ENCODE measurements at places on chromosomes 5 and 9.

- no peak for DNase-seq
Observed at GRCh38 chr9:121489344-121489743, 10.3 kb downstream of the GGTA1 start.

DNA sequence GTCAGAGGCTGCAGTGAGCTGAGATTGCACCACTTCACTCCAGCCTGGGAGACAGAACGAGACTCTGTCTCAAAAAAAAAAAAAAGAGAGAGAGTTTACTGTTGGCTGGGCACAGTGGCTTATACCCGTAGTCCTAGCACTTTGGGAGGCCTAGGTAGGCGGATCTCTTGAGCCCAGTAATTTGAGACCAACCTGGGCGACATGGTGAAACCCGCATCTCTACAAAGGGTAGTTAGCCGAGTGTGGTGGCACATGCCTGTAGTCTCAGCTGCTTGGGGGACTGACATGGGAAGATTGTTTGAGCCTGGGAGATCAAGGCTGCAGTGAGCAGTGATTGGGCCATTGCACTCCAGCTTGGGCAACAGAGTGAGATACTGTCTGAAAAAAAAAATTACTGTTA lies 12.6 kb downstream of the HABP4 start:
- DNase-seq = no peak

GRCh38 chr5:131548176-131548575 lies 86.9 kb downstream of the RAPGEF6 start:
- peak; percentile 83 for DNase-seq

DNA sequence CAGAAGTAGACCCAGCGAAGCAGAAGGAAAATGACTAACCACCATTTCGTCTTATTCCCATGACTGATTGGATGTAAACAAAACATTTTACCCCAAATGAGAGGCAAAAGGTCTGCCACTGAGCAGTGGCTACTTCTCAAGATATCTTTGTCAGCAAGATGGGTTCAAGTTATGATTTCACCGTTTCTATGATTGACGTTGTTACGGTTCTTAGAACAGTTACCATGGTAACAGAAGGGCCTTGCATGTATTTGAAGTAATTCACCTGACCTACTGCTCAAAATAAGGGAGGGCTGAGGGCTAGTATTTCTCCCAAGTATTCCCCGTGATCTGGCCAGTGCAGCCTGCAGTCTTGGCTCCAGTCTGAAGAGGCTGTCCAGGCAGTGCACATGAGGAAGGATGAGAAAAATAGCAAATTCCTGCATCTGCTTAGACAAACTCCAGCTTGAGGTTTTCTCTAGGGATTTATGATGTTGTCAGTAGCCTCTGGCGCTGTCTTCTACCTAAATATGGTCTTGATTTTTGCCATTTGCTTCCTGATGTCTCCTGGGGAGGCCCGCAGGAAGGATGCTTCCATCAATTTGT lies 372.7 kb downstream of the TMEM38B start:
- no peak for DNase-seq

GRCh38 chr5:72171667-72172066 lies 64.4 kb downstream of the MAP1B start:
- DNase-seq = no peak

DNA sequence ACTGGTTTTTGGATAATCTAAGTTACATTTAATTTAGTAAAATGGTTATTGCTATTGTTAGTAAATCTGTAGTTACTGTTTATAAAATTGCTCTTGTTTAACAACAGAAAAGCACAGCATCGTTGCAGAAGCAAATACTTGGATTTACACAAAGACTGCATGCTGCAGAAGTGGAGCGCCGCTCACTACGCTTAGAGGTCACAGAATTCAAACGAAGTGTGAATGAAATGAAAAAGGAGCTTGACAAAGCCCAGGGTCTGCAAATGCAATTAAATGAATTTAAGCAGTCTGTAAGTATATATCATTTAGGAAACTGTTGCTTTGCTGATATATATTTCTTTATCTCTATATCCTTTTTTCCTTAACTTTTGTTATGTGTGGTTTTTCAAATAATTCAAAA lies 226.0 kb downstream of the CCDC171 start:
- DNase-seq = no peak

- no peak for DNase-seq
Observed at GRCh38 chr5:152551061-152551460, 146.0 kb upstream of the NMUR2 start.

DNA sequence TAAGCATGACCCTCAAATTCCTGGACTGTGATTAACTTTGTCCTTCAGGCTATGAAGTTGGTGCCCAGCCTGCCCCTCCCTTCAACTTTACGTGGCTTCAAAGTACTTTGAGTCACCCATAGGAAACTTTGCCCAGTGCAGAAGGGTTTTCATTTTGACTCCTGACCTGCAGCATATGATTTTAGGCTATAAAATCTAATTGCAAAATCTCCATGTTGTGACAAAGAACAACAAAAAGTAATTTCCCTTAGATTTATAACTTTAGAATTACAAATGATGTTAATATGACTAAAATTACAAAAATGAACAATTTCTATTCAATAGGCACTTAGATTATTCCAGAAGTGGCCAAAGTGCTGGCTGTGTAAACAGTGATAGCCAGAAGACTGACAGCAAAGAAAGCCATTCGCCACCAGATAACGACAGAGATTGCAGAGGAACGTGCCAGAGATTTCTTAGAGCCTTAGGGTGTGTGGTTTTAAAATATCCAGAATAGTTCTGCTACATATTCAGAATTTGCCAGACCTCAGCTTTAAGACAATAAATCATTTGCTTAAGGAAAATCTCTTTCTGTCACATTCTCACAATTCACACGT lies 197.4 kb downstream of the SEMA5A start:
- no peak for DNase-seq

DNA sequence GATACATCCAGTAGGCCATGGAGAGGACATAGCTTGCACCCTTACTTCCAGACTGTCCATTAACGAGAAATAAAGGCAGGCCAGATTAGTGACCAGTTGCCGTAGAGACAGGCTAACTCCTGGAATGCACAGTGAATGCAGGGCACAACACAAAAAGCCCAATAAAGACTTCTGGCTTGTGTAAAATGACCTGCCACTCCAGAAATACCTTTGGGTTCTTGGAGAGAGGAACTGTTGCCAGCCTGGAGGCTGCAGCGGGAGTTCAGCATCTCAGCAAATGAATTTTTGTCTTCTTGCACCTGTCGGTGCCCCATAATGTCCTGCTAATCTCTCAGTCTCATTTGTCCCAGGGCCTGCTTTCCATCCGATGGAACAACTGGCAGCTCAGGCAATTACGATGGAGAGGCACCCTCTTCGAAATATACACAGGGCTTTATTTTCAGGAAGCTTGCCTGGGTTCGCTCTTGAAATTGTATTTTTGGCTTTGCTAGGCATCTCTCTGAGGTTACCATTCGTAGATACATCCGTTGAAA lies 538.8 kb upstream of the ZNF462 start:
- DNase-seq = no peak

- DNase-seq = no peak
Observed at GRCh38 chr9:98539954-98540353, 168.8 kb downstream of the GABBR2 start.

GRCh38 chr9:70392189-70392588 lies 22.3 kb downstream of the KLF9 start:
- peak; percentile 44 for DNase-seq

- DNase-seq = no peak
Observed at GRCh38 chr9:136111910-136112309, 6.8 kb downstream of the TMEM250 start.

GRCh38 chr9:7811677-7812076 lies 12.1 kb upstream of the DMAC1 start:
- no peak for DNase-seq

DNA sequence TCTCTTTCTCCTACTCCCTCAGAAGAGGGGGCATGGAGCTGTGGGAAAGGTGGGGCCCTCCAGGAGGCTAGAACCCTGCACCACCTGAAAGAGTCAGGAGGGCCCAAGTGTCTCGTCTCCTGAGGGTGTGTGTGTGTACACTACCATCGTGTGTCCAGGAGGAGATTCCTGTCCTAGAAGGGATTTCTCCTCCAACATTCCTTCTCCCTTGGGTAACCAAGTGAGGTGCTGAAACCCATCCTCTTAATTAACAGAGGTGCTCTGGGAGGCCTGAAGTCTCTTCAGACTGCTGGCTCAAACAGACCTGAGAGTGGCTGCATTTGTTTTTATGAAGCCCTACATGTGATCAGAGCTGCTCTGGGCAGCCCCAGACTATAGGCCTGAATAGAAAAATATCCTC lies 61.1 kb upstream of the FAM169A start:
- no peak for DNase-seq

DNA sequence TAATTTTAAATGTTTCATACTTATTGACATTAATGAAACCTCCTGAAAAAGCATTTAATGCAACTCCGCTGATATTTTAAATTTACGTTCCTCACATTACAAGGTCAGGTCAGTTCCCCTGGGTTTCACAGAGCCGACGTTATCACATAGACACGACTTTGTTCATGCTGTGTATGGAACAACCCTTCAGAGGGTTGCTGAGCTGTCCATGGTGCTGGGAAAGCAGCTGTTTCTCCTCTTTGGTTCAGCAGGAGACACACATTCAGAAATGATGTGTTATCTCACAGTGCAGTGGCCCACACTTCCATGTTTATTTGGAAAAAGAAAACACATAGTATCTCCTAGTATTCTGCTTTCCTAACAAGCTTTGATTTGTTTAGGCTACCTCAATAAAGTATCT lies 53.5 kb downstream of the PPP2R2B start:
- peak; percentile 31 for DNase-seq

DNA sequence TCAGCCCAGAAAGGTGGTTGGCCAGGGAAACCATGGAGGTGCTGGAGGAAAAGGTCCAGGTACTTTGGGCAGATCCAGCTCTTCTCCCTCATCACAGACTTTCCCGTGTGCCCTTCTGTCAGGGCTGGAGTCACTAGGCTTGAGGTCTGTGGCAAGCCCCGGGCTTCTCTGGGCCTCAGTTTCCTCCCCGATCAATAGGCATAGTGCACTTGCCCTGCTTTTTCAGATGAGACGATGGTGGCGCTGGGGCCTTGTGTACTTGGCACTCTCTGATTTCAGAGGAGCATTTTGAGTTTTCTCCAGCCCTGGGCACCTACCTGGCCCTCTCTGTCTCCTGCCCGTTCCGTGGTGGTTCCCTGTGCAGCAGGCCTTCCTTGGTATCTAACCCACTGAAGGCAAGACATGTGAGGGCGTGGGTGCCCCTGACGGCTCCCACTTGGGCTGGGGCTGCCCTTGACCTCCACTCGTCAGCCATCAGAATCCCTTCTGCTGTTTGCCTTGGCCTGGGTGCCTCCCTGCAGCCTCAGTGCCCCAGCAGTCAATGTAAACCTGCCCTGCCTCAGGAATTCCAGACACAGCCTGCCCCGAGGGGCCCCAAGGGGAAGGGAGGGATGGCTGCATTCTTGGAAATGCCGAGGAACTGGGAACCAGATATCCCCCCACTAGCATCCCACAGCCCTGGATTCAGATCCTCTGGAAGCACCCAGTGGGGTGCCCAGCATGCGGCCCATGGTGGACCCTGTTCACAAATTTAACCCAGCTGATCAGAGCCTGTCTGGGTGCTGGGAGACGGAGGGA lies 66.3 kb upstream of the COL5A1 start:
- DNase-seq = no peak

- DNase-seq = no peak
Observed at GRCh38 chr9:134629586-134630392, 11.8 kb upstream of the COL5A1 start.

DNA sequence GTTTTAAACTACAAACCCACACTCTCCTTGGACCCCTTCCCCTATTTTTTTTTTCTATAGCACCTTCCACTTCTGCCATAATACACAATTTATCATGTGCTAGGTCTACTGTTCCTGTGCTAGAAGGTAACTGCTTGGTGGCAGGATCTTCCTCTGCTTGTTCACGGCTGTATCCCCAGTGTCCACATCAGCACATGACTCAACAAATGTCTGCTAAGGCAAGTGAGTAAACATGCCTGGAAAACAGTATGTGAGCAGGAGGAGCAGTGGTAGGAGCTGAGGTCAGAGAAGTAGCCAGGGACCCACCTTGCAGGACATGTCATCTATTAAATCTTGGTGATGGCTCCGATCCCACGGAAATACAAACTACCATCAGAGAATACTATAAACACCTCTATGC lies 79.4 kb downstream of the AUH start:
- no peak for DNase-seq

DNA sequence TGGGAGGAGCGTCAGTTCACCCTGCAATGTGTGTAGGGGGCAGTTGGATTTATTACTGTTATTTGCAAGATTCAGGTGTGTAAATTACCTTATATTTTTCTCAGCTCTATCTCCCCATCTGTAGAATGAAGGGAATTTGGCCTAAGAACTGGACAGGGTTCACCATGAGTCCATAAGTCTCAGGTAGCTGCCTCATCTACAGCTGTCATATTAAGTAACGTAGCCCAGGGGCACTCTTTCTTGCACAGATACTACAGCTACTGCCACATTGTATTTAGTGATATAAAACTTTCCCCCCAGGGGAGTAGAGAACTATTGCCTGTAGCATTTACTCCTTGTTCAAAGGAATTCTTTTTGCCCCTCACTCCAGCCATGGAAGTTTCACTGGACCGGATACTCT lies 301.4 kb upstream of the ZNF608 start:
- no peak for DNase-seq

- no peak for DNase-seq
Observed at GRCh38 chr5:73705364-73705763, 79.4 kb downstream of the ARHGEF28 start.

DNA sequence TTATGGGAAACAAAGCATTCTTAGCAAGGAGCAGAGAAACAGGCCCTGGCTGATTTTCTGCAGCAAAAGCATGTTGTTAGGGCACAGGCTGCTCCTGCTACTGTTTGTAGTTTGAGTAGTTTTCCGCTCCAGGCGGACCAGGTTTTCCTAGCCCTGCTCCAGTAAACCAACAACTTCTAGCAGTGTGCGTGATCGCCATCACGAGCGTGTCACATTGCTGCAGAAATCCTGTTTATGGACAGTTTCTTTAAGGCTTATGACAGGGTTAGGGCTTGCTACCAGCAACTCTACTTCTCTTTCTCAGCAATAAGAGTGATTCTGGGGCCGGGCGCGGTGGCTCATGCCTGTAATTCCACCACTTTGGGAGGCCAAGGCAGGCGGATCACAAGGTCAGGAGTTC lies 803.9 kb upstream of the CDH10 start:
- no peak for DNase-seq

DNA sequence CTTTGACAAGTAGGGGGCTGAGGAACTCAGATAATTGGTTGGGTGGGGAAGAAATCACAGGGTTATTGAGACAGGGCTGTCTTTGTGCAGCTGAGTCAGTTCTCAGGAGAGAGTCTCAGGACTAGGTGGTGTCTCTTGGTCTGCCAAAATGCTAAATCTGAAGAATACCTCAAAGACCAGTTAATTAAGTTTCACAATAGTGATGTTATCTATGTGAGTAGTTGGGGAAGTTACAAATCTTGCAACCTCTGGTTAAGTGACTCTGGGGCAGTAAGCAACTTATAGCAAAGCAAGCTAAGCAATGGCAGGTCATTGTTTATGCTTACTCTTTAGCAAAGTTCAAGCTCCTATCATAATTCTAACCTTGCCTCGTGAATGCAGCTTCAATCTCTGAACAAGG lies 53.6 kb downstream of the GIN1 start:
- no peak for DNase-seq
